ENCODE measurements at places on chromosomes 2 and 18. TPM values are rescaled to one million over a fixed set of nuclear protein-coding genes. Genes with fewer than 3 reads are reported as not detected.

Gene C2orf66
- total RNA-seq: 0.84 TPM

Gene GRHL1
- 0.57 TPM for total RNA-seq

Gene UGT1A1
- not detected for total RNA-seq

Gene SCLY
- total RNA-seq: 36.0 TPM

Gene OTOS
- not detected for total RNA-seq

Gene CFAP210
- total RNA-seq: 0.12 TPM

Gene ANO7
- 1.9 TPM for total RNA-seq

Gene CTLA4
- not detected for total RNA-seq

Gene PPP1R1C
- total RNA-seq: 2.7 TPM

Gene ELP2
- 62.0 TPM for total RNA-seq

Gene CRACDL
- 0.09 TPM for total RNA-seq

Gene ZC3H15
- 116 TPM for total RNA-seq

Gene SERPINB2
- total RNA-seq: 100 TPM

Gene NTSR2
- total RNA-seq: not detected

Gene TGFA
- 0.64 TPM for total RNA-seq

Gene ATIC
- 64.4 TPM for total RNA-seq

Gene PCARE
- not detected for total RNA-seq

Gene NFATC1
- total RNA-seq: 1.5 TPM

Gene SNORC
- 2.8 TPM for total RNA-seq

Gene EDAR
- total RNA-seq: not detected

Gene ID2
- total RNA-seq: 135 TPM

Gene ABCG8
- not detected for total RNA-seq

Gene MYO5B
- 26.2 TPM for total RNA-seq

Gene DUSP2
- 11.1 TPM for total RNA-seq

Gene ANKRD30B
- total RNA-seq: not detected

Gene FAP
- not detected for total RNA-seq

Gene TMEM178A
- not detected for total RNA-seq

Gene FAM228A
- total RNA-seq: not detected

Gene SLC35G4
- not detected for total RNA-seq

Gene TM4SF20
- total RNA-seq: 0.99 TPM

Gene SKOR2
- not detected for total RNA-seq

Gene CLEC4F
- not detected for total RNA-seq

Gene CCDC148
- 0.32 TPM for total RNA-seq
